Colonic mucosa (tissue), 4 donors: ENCODE measurements at places on chromosomes 6 and 20.
A peak's percentile ranks its signal among the peaks of the same experiment; 100 is the strongest.

GRCh38 chr6:139521338-139521737 is 146.9 kb upstream of the CITED2 start:
- DNase-seq, result no peak

GRCh38 chr20:1938464-1939269 is 43.5 kb downstream of the SIRPA start:
- DNase-seq, result no peak

- no peak for DNase-seq
Observed at GRCh38 chr6:133743621-133744020, 145.3 kb upstream of the TCF21 start.

GRCh38 chr6:91097364-91097763 is 510.5 kb upstream of the MAP3K7 start:
- DNase-seq, result no peak

GRCh38 chr6:148709577-148709976 is 37.3 kb upstream of the UST start:
- DNase-seq, result no peak

GRCh38 chr20:1254254-1254653 is 11.8 kb upstream of the SNPH start:
- DNase-seq, result no peak

- no peak for DNase-seq
Observed at GRCh38 chr6:143038833-143039232, 21.9 kb upstream of the AIG1 start.

GRCh38 chr6:34284563-34285447 is 36.0 kb upstream of the SMIM29 start:
- peak; percentile 26 for DNase-seq

DNA sequence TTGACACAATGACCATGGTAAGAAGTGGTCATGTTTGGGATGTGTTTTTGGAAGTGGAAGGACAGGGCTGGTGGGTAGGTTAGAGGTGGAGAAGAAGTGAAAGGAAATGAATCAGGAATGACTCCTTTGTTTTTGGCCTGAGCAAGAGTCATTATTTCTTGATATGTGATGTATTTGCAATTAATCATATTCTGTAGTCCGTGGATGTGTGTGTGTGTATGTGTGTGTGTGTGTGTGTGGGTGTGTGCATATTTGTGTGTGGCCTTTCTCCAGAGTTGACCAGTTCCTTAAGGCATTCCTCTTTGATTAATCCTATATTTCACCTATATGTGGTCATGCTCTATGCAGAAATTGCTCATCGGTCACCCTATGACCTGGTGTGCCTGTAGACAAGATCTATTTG is 130.7 kb downstream of the UTRN start:
- no peak for DNase-seq

- no peak for DNase-seq
Observed at GRCh38 chr6:43011207-43011606, 2.5 kb downstream of the MEA1 start.

DNA sequence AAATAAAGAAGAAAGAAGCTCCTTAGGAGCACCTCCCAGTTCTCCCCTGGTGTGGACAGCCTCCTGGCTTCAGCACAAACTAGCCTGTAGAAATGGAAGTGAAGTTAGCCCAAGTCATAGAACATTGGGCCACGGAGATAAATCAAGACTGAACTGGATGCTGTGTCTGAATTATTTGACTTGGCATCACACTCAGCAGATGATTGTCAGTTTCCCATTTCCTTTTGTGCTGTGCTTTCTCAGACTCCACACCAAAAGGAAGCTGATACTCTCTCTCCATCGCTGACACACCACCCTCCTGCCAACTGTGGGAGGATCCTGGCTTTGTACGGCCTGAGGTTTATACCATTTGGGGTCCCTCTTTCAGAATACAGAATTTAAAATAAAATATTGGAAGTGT is 209.8 kb downstream of the TFAP2A start:
- no peak for DNase-seq

DNA sequence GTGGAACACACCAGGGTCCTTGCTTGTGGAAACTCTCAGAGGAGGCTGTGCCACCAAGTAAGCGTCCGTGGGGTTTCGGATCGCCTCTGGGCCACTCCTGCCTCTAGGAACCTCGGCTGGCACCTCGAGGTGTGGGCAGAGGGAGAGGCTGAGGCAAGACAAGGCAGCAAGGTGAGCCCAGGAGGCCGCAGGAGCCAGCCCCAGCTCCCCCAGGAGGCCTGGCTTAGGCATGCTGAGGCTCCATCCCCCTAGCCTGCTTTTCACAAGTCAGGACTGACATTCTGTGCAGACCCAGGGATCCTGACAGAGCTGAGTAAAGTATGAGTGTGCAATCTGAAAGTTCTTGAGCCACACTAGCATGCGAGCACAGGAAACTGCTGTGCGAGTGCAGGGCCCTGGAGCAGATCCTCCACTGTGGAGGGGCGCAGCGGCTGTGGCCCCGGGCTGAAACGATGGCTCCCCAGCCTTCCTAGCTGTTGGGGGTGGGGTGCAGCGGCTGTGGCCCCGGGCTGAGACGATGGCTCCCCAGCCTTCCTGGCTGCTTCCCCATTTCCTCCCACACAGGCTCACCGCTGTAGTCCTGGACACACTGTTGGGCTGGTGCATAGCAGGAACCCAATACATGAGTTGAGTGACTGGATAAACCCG is 75.2 kb upstream of the CD93 start:
- DNase-seq, result peak; percentile 17

DNA sequence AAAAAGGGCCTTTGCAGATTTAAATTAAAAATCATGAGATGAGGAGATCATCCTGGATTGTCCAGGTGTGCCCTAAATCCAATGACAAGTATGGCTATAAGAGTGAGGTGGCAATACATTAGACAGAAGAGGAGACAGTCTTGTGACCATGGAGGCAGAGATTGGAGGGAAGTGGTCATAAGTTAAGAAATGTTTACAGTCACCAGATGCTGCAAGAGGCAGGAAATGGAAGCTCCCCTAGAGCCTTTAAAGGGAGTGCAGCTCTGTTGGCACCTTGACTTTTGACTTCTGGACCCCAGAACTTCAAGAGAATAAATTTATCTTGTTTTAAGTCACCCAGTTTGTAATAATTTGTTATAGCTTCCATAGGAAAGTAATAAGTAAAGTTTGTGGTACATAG is 61.1 kb downstream of the HMGN3 start:
- no peak for DNase-seq

GRCh38 chr20:21936261-21936660 is 230.8 kb downstream of the PAX1 start:
- no peak for DNase-seq

DNA sequence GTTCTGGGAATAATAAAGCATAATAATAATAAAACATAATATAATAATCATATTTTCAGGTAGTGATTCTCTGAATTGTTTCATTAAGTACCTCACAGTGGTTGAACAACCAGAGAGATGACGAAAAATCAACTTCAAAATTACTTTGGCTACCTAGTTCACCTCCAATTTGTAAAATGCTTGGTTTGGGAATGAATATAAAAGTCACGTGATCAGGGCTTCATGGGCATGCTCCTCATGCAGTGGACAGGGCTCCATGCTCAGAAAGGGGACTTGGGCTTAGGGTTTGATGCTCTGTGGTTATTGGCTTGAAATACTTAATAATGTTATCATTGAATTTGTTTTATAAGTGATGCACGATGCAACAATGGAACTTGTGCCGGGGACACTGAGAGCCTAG is 58.2 kb downstream of the HAO1 start:
- DNase-seq, result no peak

- DNase-seq, result no peak
Observed at GRCh38 chr6:16783509-16783908, 22.2 kb upstream of the ATXN1 start.

DNA sequence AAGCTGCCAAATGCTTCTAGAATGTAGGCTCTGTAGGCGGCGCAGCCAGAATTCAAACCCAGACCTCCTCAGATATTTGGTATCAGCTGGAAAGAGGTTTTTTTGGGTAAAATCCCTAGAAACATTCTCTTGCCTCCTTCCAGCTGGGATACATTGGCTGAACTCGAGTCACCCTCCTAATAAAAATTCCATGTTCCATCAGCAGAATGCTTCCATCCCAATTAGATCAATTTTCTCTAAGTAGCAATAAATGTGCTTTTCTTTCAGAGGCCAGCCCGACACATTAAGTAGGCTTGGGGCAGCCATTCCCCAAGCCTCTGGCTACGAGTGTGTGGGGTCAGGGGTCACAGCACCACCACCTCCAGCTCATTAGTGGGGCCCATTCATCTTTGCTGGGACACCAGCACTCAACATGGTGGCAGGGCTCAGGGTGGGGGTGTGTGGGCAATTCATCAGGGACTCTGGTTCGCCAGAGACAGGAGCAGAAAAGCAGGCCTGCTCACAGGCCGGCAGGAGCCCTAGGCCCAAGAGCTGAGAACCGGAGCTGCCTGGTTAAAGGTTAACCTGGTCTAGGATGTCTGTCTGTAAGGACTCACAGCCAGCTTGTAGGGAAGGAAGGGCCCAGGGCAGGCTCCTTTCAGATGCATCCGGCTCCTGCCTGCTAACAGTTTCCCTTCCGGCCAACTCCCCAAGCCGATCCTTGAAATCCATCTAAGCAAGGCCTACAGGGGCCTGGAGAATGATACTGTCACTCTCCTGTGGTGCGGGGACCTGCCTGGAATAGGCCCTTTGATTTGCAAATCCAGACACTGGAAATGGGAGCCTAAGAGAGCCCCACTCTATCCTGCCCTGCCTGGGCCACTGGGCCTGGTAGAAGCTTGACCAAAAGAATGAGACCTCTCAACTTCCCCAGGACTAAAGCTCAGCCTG is 159.1 kb upstream of the TOP1 start:
- DNase-seq, result no peak

DNA sequence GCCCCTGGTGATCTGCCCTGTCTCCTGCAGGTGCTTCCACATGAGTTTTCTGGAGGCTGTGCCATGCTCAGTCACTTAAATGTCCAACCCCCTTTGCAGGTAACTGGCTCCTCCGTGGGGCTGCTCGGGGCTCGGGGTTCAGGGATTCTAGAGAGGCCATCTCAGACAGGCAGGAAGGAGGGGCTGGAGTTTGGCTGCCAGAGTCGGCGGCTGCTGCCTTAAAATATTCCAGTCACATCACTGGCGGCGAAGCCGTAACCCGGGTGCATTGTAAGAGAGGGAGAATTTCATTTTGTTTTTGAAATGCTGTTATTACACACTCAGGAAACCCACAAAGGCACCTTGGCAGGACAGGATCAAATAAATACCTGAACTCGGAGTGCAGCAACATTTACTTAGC is 212.9 kb upstream of the PMEPA1 start:
- DNase-seq, result no peak

DNA sequence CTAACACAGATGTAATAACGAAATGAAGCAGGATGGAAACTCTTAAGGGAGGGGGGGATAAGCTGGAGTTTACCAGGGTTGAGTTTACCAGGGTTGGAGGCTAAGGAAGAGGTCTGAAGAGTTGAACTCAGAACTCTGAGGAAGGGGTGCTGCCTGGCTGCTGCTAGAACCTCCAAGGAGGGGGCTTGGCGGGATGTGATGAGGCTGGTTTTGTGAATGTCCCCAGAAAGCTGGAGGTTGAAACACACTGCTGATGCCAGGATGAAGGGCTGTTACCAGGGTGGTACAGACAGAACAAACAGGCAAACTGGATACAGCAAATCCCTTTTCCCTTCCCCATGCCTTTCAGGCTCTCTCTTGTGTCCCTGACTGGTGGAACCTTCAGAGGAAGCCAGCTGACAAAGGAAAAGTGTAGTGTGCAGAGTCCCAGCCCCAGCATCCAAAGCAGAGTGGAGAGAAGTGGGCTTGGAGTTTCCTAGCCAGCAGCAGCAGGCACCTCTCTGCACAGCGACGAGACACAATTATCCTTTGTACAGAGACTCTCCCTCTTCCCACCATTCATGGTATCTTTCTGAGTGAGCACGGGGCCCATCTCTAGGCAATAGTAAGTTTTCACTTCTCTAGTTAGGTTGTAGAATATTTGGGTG is 23.7 kb downstream of the UBE2V1 start:
- no peak for DNase-seq

- no peak for DNase-seq
Observed at GRCh38 chr20:38345643-38346042, 639 bp upstream of the LBP start.

DNA sequence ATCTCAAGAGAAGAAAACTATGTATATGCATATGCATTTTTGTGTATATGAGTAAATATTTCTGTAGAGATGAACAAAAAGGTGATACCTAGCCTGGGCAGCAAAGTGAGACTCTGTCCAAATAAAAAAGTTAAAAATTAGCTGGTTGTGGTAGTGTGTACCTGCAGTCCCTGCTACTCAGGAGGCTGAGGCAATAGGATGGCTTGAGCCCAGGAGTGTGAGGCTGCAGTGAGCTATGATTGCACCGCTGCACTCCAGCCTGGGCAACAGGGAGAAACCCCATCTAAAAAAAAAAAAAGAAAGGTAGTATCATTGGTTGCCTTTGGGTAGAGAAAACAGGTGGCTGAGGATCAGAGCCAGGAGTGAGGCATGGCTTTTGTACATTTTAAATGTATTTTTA is 50.9 kb downstream of the KLHL31 start:
- DNase-seq, result no peak

GRCh38 chr6:159194421-159194820 is 25.2 kb downstream of the FNDC1 start:
- DNase-seq, result no peak

DNA sequence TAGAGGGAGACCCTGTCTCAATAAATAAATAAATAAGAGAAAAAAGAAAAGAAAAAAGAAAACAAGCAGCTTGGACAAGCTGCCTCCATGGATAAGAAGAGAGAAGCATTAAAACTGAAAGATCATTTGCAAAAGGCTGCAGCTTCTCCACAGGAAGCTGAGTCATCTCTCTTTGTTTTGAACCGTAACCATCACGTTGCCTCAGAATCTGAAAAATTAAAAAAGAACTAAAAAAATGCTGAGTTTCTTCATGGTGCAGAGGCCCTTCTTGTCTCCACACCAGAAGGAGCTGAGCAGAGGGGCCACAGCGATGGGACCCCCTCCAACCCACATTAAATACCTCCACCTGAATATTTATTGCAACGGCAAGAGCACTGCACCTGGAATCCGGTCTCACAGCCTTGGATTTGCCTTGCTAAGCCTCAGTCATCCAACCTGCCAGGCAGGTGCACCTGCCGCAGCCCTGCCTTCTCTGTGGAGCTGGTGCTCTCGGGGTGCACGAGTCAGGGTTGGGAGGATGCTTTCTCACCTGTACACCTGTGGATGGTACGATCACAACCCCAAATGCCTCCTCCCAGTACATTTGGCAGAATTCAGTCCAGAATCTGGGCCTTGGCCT is 28.1 kb downstream of the TOX2 start:
- no peak for DNase-seq

DNA sequence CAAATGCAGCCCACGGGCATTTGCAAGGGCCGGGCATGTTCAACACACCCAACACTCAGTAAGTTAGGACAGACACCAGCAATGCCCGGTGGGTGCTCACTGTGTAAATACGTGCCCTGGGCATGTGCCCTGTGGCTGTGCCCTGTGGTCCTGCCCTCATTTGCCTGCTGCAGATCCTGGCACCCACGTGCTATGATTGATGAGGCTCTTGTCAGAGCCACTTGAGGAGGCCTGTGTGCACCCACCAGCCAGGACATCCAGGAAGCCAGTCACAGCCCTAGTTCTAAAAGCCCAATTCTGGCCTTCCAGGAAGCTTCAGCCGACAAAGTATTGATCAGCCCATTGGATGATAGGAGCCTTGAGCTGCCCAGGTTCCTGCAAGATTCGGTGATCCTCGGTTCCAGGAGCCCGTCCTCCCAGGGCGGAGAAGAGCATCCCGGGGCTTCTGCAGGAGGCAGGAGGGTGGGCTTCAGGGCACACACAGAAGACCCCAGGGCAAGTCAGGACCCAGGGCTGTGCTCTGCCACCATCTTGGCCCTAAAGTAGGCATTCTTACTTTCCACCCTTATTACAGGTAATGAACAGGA is 223.9 kb downstream of the PREX1 start:
- no peak for DNase-seq
